Adrenal gland (tissue), 19 donors: ENCODE measurements at places on chromosomes 5 and 9.

DNA sequence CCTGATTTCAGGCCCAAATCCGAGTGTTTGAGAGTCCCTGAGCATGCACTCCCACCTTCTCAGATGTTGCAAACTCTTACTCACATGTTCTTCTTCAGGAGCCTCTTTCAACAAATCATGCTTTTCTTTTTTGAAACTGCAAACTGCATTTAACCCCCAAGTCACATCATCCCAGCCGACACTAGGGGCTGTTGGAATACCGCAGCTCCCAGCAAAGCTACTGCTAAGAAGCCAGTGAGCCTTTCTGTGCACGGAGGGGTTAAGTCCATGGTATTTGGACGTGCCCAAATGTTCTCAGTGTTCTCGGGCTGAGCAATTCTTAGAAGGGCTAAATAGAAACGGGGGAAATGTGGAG lies 282.9 kb downstream of the NFIB start:
- peak overlapping the region; percentile 14 for H3K27ac ChIP-seq
- DNase-seq: no peak
- H3K27me3 ChIP-seq: no peaks in the 10 kb centered on the region
- H3K36me3 ChIP-seq: no peaks in the 10 kb centered on the region
- H3K4me1 ChIP-seq: no peaks in the 10 kb centered on the region

GRCh38 chr5:10277773-10278630 lies 27.9 kb downstream of the CCT5 start:
- no peaks in the 10 kb centered on the region for H3K4me1 ChIP-seq
- no peak overlapping the region for H3K27ac ChIP-seq
- no peaks in the 10 kb centered on the region for H3K27me3 ChIP-seq
- DNase-seq: no peak

DNA sequence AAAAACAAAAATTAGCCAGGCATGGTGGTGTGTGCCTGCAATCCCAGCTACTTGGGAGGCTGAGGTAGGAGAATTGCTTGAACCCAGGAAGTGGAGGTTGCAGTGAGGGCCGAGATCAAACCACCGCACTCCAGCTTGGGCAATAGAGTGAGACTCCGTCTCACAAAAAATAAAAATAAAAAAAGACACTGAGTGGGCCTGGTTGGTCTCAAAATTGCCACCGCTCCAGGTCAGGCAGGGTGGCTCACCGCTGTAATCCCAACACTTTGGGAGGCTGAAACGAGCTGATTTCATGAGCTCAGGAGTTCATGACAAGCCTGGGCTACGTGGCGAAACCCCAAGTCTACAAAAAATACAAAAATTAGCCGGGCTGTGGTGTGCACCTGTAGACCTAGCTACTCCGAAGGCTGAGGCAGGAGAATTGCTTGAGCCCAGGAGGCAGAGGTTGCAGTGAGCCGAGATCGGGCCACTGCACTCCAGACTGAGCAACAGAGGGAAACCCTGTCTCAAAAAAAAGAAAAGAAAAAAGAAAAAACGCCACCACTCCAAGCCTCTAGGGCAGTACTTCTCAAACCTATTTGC lies 1.8 kb downstream of the STK10 start:
- H3K4me1 ChIP-seq: peaks cover 21% of the 10 kb centered on the region
- peak overlapping the region; percentile 73 for H3K27ac ChIP-seq
- no peaks in the 10 kb centered on the region for H3K27me3 ChIP-seq
- DNase-seq: peak; percentile 44

GRCh38 chr5:159419576-159419975 lies 89.3 kb upstream of the IL12B start:
- no peaks in the 10 kb centered on the region for H3K27me3 ChIP-seq
- H3K4me3 ChIP-seq: no peak overlapping the region
- H3K36me3 ChIP-seq: no peaks in the 10 kb centered on the region
- no peak overlapping the region for H3K27ac ChIP-seq
- no peaks in the 10 kb centered on the region for H3K4me1 ChIP-seq
- no peak for DNase-seq

GRCh38 chr5:167351316-167351715 lies 940.1 kb upstream of the WWC1 start:
- H3K27me3 ChIP-seq: no peaks in the 10 kb centered on the region
- peaks cover 2% of the 10 kb centered on the region for H3K4me1 ChIP-seq
- H3K4me3 ChIP-seq: no peak overlapping the region
- no peak for DNase-seq
- no peak overlapping the region for H3K27ac ChIP-seq
- H3K36me3 ChIP-seq: no peaks in the 10 kb centered on the region

DNA sequence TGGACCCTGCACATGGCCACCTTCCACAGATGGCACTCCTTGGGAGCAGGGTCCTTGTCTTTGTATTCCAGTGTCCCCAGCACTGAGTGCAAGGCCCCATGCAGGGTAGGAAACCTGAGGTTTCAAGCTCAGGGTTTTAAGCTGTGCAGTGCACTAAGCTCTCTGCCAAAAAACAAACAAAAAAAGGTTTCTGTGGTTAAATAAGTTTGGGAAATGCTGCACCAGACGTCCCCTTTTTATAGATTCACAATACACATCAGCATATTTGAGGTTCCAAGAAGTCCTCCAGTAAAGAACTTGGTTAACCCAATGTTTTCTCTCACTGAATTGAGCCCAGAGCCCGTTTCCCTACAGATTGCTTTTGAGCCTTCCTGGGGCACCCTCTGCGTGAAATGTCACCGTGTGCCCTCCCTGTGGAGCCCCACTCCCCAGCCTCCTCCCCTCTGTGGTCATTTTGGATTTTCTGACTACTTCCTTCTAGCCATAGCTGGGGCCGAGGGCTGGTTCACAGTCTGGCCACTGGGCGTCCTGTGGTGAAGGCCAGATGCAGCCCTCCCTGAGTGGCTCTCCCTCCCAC lies 17.1 kb downstream of the DELE1 start:
- peak; percentile 45 for DNase-seq
- H3K27ac ChIP-seq: no peak overlapping the region
- peaks cover 36% of the 10 kb centered on the region for H3K36me3 ChIP-seq
- no peak overlapping the region for H3K4me3 ChIP-seq

- no peaks in the 10 kb centered on the region for H3K36me3 ChIP-seq
- H3K27ac ChIP-seq: no peak overlapping the region
- no peaks in the 10 kb centered on the region for H3K27me3 ChIP-seq
- H3K4me3 ChIP-seq: no peak overlapping the region
- no peak for DNase-seq
These were observed 49.4 kb downstream of the TRPM6 start for GRCh38 chr9:74838351-74838750.

DNA sequence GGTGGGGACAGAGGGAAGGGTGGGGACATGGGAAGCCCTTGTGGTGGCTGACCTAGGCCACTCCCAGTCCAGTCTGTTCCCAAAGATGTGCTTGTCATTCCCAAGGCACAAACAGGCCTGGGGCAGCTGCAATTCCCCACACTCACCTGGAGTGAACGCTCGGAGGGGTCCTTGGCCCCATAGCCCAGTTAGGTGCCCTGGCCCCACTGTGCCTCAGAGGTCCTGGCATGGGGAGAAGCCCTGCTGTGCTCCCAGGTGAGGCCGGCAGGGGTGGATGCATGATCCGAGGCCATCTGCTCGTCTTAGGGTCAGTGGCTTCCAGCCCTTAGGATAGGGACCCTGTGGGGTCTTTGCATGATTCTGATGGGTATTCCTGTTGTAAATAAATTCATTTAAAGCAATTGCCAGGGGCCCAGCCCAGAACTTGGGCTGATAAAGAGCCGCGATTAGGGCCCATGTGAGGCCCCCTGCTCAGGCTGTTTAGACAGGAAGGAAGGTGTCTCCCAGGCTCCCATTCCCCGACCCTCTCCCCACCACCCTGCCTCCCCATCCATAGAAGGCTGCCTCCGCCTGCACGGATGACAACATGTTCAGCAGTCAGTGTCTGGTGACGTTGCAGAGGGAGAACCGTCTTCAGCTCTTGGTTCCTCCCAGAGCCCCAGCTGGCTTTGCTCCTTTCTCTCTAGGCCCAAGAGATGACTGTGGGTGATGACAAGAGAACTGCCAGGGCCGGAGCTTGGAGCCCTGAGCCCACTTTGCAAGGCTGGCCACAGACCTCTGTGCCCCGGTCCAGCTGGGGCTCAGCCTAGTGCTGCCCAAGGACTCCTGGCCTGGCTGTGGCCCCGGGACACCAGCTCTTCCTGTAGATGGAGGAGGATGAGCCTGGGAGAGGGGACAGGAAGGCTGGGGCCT lies 28.4 kb upstream of the IRX4 start:
- H3K4me1 ChIP-seq: no peaks in the 10 kb centered on the region
- no peak overlapping the region for H3K4me3 ChIP-seq
- no peaks in the 10 kb centered on the region for H3K27me3 ChIP-seq
- H3K27ac ChIP-seq: no peak overlapping the region
- no peak for DNase-seq

DNA sequence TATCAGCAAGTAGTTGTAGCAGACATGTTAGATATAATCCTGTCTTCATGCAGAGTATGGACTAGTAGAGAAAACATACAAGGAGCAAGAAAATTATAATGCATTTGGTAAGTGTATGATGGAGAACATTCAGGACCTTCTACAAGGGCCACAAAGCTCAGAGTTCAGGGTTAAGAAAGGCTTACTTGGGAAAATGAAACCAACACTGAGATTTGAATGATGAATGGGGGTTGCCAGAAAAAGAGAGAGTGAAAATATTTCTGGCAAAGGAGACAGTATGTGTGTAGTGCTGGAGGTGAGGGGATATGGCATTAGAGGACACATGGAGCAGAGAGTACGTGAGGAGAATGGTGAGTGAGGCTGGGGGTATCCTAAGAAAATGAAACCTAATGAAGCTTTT lies 169.8 kb upstream of the STK32A start:
- H3K27ac ChIP-seq: no peak overlapping the region
- H3K4me3 ChIP-seq: no peak overlapping the region
- no peaks in the 10 kb centered on the region for H3K4me1 ChIP-seq
- no peaks in the 10 kb centered on the region for H3K27me3 ChIP-seq

DNA sequence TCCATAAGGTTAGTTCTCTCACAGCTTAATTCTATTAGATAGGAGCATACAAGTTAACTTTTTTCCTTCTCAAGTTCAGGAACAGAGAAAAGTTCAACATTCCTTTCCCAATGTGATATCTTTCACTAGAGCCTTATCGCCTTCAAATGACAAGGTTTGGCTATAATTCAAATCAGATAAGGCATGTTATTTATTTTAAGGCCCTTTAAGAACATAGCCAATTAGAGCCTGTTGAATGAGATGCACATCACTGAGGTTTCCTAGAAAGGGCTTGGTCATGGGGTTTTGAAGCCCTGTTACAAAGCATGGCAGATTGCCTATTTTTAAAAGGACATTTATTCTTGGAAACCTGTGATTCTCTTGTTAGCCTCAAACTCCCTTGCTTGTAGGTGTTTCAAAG lies 123.4 kb downstream of the BASP1 start:
- no peak overlapping the region for H3K27ac ChIP-seq
- no peaks in the 10 kb centered on the region for H3K4me1 ChIP-seq
- no peaks in the 10 kb centered on the region for H3K36me3 ChIP-seq
- no peaks in the 10 kb centered on the region for H3K27me3 ChIP-seq
- no peak for DNase-seq

GRCh38 chr9:69131682-69132081 lies 42.4 kb upstream of the TJP2 start:
- H3K4me3 ChIP-seq: no peak overlapping the region
- H3K4me1 ChIP-seq: no peaks in the 10 kb centered on the region
- no peaks in the 10 kb centered on the region for H3K27me3 ChIP-seq
- H3K27ac ChIP-seq: no peak overlapping the region
- H3K36me3 ChIP-seq: no peaks in the 10 kb centered on the region

GRCh38 chr5:135955525-135955924 lies 742 bp upstream of the LECT2 start:
- peaks cover 3% of the 10 kb centered on the region for H3K27me3 ChIP-seq
- H3K36me3 ChIP-seq: no peaks in the 10 kb centered on the region
- DNase-seq: no peak
- H3K27ac ChIP-seq: no peak overlapping the region
- H3K4me3 ChIP-seq: no peak overlapping the region

- H3K27ac ChIP-seq: no peak overlapping the region
- H3K36me3 ChIP-seq: no peaks in the 10 kb centered on the region
- no peak overlapping the region for H3K4me3 ChIP-seq
- no peaks in the 10 kb centered on the region for H3K4me1 ChIP-seq
- no peak for DNase-seq
These were observed 20.2 kb downstream of the RETREG1 start for GRCh38 chr5:16596581-16596940.

- H3K27me3 ChIP-seq: no peaks in the 10 kb centered on the region
- no peak overlapping the region for H3K27ac ChIP-seq
- DNase-seq: no peak
- H3K4me3 ChIP-seq: no peak overlapping the region
These were observed 708.7 kb downstream of the CDH9 start for GRCh38 chr5:26329562-26330189.

DNA sequence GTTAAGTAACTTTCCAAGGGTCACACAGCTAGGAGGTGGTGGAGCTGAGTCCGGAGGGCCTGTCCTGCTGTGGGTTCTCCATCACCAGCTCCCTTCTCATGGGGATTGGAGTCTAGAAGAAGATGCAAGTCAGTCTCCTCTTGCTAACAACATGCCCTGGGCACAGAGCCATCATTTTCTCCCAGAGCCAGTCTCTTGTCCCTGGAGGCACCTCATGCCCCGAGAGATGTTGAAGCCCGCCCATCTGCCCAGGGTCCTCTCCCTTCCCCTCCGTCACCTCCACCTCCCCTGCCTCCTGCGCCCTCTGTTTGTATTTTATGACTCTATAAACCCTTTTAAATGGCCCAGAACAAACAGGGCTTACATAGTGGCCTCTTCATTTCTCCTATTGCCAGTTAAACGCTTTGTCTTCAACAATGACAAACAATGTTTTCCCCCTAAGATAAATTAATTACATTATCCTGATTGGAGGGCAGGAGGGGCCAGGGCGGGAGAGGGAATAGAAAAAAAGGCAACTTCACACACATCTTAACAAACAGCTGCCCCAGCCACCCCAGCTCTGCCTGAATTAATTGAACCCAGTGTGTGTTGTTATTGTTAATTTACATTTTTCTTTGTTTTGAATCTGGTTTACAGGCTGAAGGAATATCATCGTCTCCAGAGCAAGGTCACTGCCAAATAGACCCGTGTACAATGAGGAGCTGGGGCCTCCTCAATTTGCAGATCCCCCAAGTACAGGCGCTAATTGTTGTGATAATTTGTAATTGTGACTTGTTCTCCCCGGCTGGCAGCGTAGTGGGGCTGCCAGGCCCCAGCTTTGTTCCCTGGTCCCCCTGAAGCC lies 55.8 kb downstream of the ASS1 start:
- no peak overlapping the region for H3K4me3 ChIP-seq
- peak; percentile 59 for DNase-seq
- no peaks in the 10 kb centered on the region for H3K27me3 ChIP-seq
- H3K36me3 ChIP-seq: no peaks in the 10 kb centered on the region

GRCh38 chr9:132406554-132407122 lies at the start of gene TTF1:
TSS of gene TTF1 (minus strand) at chr9:132406840. CDS start at chr9:132402821, 4,019 bp downstream.
- peaks cover 9% of the 10 kb centered on the region for H3K36me3 ChIP-seq
- H3K4me3 ChIP-seq: peak within 1 kb of the TSS; percentile 76
- peak; percentile 91 for DNase-seq
- H3K4me1 ChIP-seq: peaks cover 35% of the 10 kb centered on the region

GRCh38 chr9:134551176-134551575 lies 90.4 kb upstream of the COL5A1 start:
- no peaks in the 10 kb centered on the region for H3K4me1 ChIP-seq
- DNase-seq: no peak
- H3K27ac ChIP-seq: no peak overlapping the region
- H3K36me3 ChIP-seq: no peaks in the 10 kb centered on the region

GRCh38 chr9:23343226-23343625 lies 482.8 kb downstream of the ELAVL2 start:
- no peak overlapping the region for H3K4me3 ChIP-seq
- DNase-seq: no peak
- no peaks in the 10 kb centered on the region for H3K36me3 ChIP-seq
- no peak overlapping the region for H3K27ac ChIP-seq
- H3K4me1 ChIP-seq: no peaks in the 10 kb centered on the region

GRCh38 chr5:15748266-15748665 lies 248.3 kb downstream of the FBXL7 start:
- H3K27ac ChIP-seq: no peak overlapping the region
- no peaks in the 10 kb centered on the region for H3K27me3 ChIP-seq
- H3K4me3 ChIP-seq: no peak overlapping the region
- H3K4me1 ChIP-seq: peaks cover 3% of the 10 kb centered on the region
